ENCODE measurements at places on chromosomes 6 and 20. TPM values are rescaled to one million over a fixed set of nuclear protein-coding genes. Genes with fewer than 3 reads are reported as not detected.
A peak's percentile ranks its signal among the peaks of the same experiment; 100 is the strongest.

The DACT2 gene
- not detected for total RNA-seq

DNA sequence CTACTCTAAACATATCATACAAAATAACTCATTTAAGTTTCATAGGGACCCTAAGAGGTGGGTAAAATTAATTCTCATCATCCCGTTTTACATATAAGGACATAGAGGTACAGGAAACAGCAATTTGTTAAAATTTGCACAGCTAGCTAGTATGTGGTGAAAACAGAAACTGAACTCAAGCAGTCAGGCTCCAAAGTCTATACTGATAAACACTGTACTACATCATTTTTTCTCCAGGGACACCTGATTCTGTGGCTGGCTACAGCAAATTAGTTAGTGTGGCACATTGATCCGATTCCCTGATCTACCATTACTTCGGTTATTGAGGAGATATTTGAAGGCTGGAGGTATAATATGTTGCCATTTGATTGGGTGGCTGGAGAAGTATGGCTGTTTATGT is 36.2 kb upstream of the E2F3 start:
- peaks cover 57% of the 10 kb centered on the region for H3K4me1 ChIP-seq
- H3K36me3 ChIP-seq = peaks cover 15% of the 10 kb centered on the region
- H3K27ac ChIP-seq = peak overlapping the region; percentile 95
- peaks cover 3% of the 10 kb centered on the region for H3K27me3 ChIP-seq
- H3K4me3 ChIP-seq = peak overlapping the region; percentile 52
- no peak for DNase-seq

DNA sequence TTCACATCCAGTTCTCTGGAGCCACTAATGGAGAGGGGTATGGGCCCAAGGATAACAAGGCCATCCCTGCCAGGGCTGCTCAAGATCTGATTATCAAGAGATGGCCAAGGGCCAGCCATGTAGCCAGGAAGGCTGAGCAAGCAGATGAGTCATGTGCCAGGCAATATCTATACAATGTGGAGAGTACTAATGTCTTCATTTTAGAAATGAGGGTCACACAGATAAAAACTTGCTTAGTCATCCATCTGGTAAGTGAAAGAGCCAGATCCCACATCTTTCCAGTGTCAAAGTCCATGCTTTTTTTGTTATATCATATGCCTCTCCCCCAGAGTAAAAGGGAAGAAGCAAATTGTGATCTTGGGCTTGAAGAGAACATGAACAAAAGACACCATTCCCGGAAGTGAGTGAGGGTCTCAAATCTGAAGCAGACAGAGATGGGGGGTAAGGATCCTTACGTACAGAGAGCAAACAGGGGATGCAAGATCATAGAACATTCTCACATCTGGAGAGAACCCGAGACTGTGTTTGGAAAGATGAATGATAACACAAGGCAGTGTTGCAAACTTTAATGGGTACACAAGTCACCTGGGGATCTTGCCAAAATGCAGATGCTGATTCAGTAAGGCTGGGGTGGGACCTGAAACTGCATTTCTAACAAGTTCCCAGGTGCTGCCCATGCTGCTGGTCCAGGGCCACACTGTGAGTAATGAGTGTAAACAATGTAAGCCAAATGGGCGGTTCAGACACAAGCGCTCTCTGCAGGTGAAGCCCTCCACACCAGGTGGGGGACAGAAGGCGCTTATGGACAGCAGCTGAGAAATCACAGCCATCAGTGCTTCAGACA is 20.0 kb upstream of the GSTA3 start:
- H3K36me3 ChIP-seq = no peaks in the 10 kb centered on the region
- no peak for DNase-seq
- H3K27ac ChIP-seq = no peak overlapping the region
- H3K4me1 ChIP-seq = no peaks in the 10 kb centered on the region

- no peak overlapping the region for H3K4me3 ChIP-seq
- peaks cover 11% of the 10 kb centered on the region for H3K4me1 ChIP-seq
Measured at GRCh38 chr6:41360314-41360685, 24.9 kb downstream of the NCR2 start.

DNA sequence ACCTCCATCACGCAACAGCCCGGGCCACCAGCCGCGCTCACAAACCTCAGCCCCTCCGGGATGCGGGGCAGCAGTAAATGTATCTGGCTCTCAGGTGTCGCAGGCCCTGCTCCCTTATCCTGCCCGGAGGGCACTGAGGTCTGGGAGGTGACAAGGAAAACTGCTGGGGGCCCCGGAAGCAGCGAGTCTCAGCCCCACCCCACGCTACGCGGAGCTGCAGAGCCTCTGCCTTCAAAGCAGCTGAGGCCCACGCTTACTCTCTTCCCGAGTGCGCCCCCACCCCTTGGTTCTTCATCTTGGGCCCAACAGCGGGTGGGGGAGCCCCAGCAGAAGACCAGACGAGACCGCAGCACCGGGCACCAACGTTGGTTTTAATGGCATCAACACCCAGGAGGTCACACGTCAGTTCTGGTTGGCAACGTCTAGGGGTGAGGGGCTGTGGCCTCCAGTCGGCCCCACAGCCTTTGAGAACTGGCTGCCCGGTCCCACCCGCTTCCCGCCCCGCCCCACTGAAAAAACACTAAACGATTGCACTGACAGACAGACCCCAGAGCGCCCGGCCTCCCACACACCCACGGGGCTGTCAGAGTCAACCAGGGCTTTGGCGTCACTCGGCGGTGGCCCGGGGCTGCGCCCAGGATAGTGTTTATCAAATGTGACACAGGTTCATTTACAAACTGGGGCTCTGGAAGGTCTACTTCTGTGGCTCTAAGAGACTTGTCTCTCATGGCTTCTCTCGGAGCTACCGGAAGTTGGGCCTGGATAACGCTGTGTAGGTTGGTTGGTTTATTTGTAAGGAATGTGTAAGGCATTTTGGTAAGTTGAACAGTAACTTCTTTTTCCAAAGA is 43.7 kb downstream of the DSTN start:
- no peak overlapping the region for H3K4me3 ChIP-seq
- H3K4me1 ChIP-seq = peaks cover 49% of the 10 kb centered on the region
- no peaks in the 10 kb centered on the region for H3K27me3 ChIP-seq
- peaks cover 20% of the 10 kb centered on the region for H3K36me3 ChIP-seq

DNA sequence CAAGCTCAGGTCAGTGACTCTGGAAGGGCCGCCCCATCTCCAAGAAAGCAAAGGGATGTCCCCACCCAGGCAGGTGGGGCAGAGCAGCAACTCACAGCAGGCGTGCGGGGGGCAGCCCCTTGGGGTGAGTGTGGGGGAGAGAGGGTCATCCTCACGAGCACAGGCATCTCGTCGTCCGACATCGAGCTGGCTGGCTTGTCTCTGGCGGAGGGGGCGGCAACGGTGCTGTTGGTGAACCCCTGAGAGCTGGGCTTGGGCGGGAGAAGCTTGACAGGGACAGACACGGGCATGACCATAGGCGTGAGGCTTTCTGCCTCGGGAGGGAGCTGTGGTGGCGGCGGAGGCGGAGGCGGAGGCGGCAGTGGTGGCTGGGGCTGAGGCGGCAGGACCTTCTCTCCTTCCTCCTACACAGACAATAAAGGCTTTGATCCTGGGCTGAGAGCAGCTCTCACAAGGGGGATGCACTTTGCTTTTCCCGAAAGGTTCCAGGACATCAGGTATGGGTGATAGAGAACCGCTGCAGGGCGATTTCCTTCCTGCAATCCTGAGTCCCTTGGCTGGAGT is 45.6 kb upstream of the MRPS10 start:
- peaks cover 13% of the 10 kb centered on the region for H3K36me3 ChIP-seq
- H3K27me3 ChIP-seq = no peaks in the 10 kb centered on the region
- H3K4me1 ChIP-seq = peaks cover 11% of the 10 kb centered on the region
- no peak overlapping the region for H3K4me3 ChIP-seq
- H3K27ac ChIP-seq = no peak overlapping the region

GRCh38 chr6:2633736-2634135 is 117.0 kb downstream of the MYLK4 start:
- H3K27ac ChIP-seq = no peak overlapping the region
- peaks cover 19% of the 10 kb centered on the region for H3K27me3 ChIP-seq
- DNase-seq = no peak
- H3K4me1 ChIP-seq = peaks cover 6% of the 10 kb centered on the region
- H3K4me3 ChIP-seq = no peak overlapping the region

The RIMS1 gene
- total RNA-seq = not detected

The TSBP1 gene
- not detected for total RNA-seq

The RNF39 gene
- not detected for total RNA-seq

The MAP7 gene
- 0.31 TPM for total RNA-seq

DNA sequence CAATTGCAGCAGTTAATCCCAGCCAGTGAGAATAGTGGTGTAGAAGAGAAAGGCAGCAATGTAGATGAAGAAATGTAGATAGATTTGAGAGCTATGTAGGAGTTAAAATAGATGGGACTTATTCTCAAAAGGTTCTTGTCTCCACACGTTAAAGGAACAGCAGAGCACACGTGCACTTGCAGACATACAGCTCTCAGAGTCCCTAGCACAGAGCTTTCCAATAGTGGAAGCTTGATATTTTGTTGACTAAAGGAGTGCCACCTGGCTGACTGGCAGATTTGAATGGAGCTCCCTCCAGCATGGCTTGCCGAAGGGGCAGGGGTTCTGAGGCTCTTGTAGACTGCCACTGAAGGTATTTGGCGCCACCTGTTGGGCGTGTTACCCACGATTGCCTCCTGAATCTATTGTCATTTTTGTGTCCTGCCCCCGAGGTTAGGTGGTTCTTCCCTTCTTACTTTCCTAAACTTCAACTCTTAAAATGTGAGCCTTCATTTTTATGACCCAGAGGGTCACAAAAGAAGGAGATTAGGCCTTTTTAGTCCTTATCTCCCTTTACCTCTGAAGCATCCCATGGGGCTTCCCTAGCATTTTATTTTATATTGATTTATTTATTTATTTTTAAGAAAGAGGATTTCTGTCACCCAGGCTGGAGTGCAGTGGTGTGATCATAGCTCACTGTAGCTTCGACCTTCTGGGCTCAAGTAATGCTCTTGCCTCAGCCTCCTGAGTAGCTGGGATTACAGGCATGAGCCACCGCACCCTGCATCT is 16.4 kb downstream of the BRD2 start:
- no peak overlapping the region for H3K4me3 ChIP-seq
- DNase-seq = peak; percentile 93
- H3K36me3 ChIP-seq = peaks cover 27% of the 10 kb centered on the region
- H3K27ac ChIP-seq = peak overlapping the region; percentile 58
- H3K4me1 ChIP-seq = peaks cover 25% of the 10 kb centered on the region

DNA sequence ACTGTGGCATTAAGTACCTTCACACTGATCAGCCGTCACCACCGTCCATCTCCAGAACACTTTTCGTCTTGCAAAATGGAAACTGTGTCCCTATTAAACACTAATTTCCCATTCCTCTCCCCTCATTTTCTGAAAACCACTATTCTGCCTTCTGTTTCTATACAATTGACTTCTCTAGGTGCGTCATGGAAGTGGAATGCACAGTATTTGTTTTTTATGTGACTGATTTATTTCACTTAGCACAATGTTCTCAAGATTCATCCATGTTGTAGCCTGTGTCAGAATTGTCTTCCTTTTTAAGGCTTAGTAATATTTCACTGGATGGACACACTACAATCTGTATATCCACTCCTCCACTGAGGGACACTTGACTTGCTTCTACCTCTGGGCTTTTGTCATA is 53.8 kb upstream of the PDE10A start:
- H3K36me3 ChIP-seq = no peaks in the 10 kb centered on the region
- no peak for DNase-seq
- H3K27me3 ChIP-seq = peaks cover 3% of the 10 kb centered on the region
- H3K4me1 ChIP-seq = no peaks in the 10 kb centered on the region
- H3K4me3 ChIP-seq = no peak overlapping the region

- H3K27ac ChIP-seq = no peak overlapping the region
- H3K27me3 ChIP-seq = no peaks in the 10 kb centered on the region
- no peaks in the 10 kb centered on the region for H3K36me3 ChIP-seq
- no peaks in the 10 kb centered on the region for H3K4me1 ChIP-seq
- DNase-seq = no peak
Measured at GRCh38 chr6:2403546-2403945, 158.1 kb upstream of the GMDS start.

DNA sequence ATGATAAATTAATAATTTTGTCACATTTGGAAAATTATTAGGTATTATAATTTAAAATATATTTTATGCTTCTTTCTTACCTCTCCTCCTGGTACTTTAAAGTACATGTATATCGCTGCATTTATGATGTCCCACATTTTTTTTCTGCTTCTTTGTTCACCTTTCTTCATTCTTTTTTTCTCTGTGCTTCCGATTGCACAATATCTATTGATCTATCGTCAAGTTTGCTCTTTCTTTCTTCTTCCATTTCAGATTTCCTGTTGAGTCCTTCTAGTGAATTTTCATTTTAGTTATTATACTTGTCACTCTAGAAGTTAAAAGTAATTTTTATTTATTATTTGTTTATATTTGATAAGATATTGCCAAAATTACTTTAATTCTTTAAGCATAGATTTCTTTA is 441.0 kb upstream of the HS3ST5 start:
- no peaks in the 10 kb centered on the region for H3K4me1 ChIP-seq
- no peaks in the 10 kb centered on the region for H3K36me3 ChIP-seq
- no peak overlapping the region for H3K27ac ChIP-seq

The ADAM33 gene
- not detected for total RNA-seq

DNA sequence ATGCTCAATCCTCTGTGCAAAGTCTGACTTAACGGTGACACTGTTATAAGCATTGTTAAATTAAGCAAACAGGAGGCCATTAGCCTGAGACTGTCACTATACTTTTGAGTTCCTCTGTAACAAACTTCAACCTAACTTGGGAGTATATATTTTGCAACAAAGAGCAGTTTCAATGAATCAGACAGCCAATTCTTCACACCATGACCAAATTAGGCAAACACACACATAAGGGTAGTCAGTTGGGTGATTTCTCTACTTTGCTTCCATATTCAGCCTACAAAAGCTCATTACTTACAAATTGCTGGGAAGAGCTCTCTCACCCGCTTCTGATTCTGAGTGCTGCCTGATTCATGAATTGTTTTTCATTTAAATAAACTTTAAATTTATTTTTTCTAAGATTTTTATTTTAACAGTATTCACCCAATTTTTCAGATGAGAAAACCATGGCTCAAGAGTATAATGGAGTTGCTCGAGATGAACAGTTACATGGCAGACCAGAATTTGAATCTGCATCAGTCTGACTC is 60.5 kb downstream of the HACE1 start:
- no peaks in the 10 kb centered on the region for H3K4me1 ChIP-seq
- peaks cover 23% of the 10 kb centered on the region for H3K36me3 ChIP-seq
- no peaks in the 10 kb centered on the region for H3K27me3 ChIP-seq

- peaks cover 31% of the 10 kb centered on the region for H3K4me1 ChIP-seq
- H3K27me3 ChIP-seq = no peaks in the 10 kb centered on the region
- H3K36me3 ChIP-seq = peaks cover 51% of the 10 kb centered on the region
- no peak for DNase-seq
- no peak overlapping the region for H3K27ac ChIP-seq
Measured at GRCh38 chr20:37994512-37994911, 38.7 kb downstream of the TTI1 start.

- H3K4me1 ChIP-seq = peaks cover 11% of the 10 kb centered on the region
- no peaks in the 10 kb centered on the region for H3K36me3 ChIP-seq
- DNase-seq = no peak
- H3K27me3 ChIP-seq = peaks cover 8% of the 10 kb centered on the region
- no peak overlapping the region for H3K4me3 ChIP-seq
- no peak overlapping the region for H3K27ac ChIP-seq
Measured at GRCh38 chr6:166775923-166776220, 148.8 kb upstream of the RPS6KA2 start.

Measured in activated CD8-positive, alpha-beta T cell treated with anti-CD3 and anti-CD28 coated beads, Interleukin-2, amount 10 ng/mL, durations not matched to agents 7 days and 5 days (primary cell).